Fibroblast of lung (primary cell): ENCODE measurements at places on chromosomes 5 and 9. TPM values are rescaled to one million over a fixed set of nuclear protein-coding genes. Genes with fewer than 3 reads are reported as not detected.
A peak's percentile ranks its signal among the peaks of the same experiment; 100 is the strongest.

The CRB2 gene
- under 0.01 TPM in 1 of 2 replicates, not detected in the other for total RNA-seq

DNA sequence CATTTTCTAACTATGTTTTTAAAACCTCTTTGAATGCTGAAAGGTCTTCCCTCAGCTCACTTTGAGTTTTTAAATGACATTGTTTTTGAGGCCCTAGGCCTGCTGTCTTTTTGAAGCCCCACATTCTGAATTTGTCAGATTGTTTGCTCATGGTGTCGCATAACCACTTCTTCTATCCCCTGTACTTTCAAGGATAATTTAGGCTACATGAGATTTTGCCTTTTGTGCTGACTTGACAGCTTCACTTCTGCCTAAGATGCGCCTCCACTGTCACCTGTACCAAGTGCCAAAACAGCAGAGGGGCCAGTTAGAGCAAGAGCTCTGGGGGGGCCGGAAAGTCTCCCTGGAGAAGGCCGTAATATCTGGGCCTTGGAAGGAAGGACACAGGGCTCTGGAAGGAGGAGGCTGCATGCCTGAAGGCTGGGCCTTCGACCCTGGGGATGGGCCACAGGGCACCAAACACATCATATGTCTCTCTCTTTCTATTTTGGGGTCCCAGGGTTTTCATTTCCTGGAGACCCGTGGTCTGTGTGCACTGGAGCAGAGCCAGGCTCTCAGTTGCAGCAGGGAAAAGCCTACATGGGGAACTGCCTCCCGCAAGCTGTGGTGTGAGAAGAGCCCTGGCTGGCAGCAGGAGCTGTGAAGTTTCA is 49.1 kb downstream of the NDST1 start:
- no peaks in the 10 kb centered on the region for H3K4me1 ChIP-seq
- no peak overlapping the region for H3K4me3 ChIP-seq
- peaks cover 29% of the 10 kb centered on the region for H3K36me3 ChIP-seq
- no peak for DNase-seq
- H3K27ac ChIP-seq: no peak overlapping the region
- no peaks in the 10 kb centered on the region for H3K27me3 ChIP-seq

The RASA1 gene
- 42.1 and 66.6 TPM in 2 replicates for total RNA-seq

GRCh38 chr5:37552161-37552560 is 173.0 kb downstream of the WDR70 start:
- no peak overlapping the region for H3K4me3 ChIP-seq
- no peaks in the 10 kb centered on the region for H3K27me3 ChIP-seq
- no peaks in the 10 kb centered on the region for H3K36me3 ChIP-seq
- no peak for DNase-seq
- H3K4me1 ChIP-seq: no peaks in the 10 kb centered on the region

DNA sequence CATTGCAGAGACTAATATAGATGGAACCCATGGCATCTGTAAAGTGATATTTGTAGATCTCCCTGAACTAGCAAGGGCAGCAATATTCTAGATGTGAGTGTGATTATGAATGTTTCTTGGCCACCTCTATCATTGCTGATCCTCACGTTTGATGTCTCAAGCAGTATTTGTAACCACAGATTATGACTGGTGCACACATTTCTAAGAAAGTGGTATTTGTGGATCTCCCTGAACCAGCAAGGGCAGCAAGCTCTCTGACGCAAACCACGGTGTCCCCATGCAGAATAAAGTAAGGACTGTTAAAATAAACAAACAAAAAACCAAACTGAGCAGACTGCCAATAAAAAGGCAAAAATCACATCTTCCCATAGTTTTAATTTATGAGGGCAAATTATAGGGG is 301.3 kb downstream of the CSNK1G3 start:
- DNase-seq: peak; percentile 36
- no peak overlapping the region for H3K27ac ChIP-seq
- no peak overlapping the region for H3K4me3 ChIP-seq
- no peaks in the 10 kb centered on the region for H3K36me3 ChIP-seq

The GABRA1 gene
- not detected in 2 replicates for total RNA-seq
